ENCODE measurements at places on chromosomes 1 and 21. TPM values are rescaled to one million over a fixed set of nuclear protein-coding genes. Genes with fewer than 3 reads are reported as not detected.

The TRPM2 gene
- total RNA-seq = 40.9 TPM

The ELAVL4 gene
- total RNA-seq = not detected

The C4BPB gene
- total RNA-seq = 1.7 TPM

The C21orf58 gene
- total RNA-seq = 59.0 TPM

The FMN2 gene
- total RNA-seq = not detected

The OR2M3 gene
- total RNA-seq = not detected

The SCNM1 gene
- total RNA-seq = 53.0 TPM

The CLCN6 gene
- total RNA-seq = 20.9 TPM

- DNase-seq = no peak
These were observed 414.3 kb downstream of the AMY1C start for GRCh38 chr1:104163912-104164476.

- no peak for DNase-seq
These were observed 58.8 kb upstream of the KCTD3 start for GRCh38 chr1:215508311-215508710.

DNA sequence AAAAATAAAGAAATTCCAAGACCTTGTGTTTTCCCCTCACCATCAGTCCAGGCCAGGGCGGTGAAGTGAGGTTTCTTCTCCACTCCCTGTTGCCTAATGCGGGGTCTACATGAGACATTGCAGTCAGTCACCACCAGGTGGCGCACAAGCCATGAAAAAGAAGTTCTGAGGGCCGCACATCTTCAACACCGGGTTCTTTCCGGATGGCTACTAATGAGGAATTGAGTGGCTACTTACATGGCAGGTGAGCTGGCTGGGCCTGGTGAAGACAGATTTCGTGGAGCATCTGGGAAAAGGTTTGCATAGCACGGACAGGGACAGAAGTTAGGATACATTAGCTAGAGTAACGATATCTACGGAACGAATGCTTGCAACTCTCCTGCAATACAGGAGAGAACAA is 15.8 kb upstream of the S100A11 start:
- peak; percentile 91 for DNase-seq

DNA sequence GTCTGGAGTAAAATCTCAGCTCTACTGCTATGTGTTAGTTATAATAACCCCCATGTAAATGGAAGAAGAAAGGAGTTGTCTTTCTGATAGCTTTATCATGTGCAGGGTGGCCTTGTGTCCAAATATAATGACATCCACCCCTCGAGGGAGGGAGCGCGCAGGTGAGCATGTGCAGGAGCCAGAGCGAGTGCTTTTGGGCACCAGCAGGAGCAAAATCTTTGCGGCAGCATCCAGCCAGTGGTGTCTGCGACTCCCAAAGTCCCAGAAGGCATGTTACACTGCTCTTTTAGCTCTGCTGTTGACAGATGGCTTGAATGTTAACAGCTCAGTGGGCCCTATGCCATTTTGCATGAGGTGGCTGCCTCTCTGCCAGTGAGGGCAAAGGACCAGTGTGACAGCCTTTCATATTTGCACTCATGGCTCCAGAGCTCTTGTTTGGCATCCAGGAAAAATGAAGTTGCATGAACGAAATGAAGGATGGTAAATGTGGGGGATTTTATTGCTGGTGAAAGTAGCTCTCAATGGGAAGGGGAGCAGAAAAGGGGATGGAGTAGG is 146.7 kb downstream of the HMCN1 start:
- no peak for DNase-seq

DNA sequence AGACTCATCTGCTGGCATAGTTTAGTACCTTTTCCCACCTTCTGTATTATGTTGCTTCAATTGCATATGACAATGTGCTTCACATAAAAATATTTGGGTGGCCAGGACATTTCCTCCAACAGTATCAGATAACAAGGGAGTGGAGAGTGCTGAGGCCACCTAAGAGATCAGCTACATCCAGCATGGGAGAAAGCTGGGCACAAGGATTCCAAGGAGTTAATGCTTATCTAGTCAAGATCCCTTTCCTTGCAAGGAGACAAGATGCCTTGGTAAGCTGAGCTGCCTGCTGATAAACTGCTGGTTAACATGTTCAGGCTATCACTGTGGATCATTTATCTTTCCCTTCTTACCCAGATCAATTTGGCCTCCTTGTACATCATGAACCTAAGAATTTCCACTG is 5.4 kb downstream of the TACSTD2 start:
- DNase-seq = no peak

DNA sequence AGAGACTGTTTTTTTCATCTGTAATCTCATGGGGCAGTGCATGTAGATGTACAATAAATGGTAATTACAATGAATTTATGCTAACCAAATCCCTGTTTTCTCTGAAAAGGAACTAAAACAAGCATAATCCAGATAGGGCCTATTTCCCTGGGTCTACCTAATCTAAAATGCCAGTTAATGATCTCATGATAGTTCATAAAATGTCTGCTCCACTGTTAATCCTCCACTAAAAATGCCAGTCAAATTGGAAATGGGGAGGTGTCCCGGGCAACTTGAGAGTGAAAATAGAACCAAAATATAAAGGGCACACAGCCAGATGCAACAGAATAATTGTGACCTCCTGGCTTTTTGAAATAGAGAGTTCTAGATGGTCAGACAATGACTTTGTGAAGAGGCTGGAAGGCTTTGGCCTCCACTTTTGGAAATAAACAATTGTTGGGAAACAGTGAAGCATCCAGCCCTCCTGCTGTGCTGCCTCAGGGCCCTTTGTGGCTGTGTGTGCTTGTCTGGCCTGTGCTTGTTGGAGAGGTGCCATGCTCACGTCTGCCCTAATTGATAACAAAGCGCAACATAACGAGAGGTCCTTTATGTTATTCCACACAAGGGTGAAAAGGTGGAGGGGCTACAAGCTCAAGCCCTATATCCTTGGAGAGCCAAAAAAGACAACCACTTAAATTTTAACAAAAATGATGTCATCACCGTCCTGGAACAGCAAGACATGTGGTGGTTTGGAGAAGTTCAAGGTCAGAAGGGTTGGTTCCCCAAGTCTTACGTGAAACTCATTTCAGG is 97.7 kb downstream of the ATP5PO start:
- no peak for DNase-seq

GRCh38 chr1:70318191-70318590 is 36.3 kb downstream of the ANKRD13C start:
- DNase-seq = no peak

- DNase-seq = no peak
These were observed 28.4 kb upstream of the SARS1 start for GRCh38 chr1:109185357-109185756.

DNA sequence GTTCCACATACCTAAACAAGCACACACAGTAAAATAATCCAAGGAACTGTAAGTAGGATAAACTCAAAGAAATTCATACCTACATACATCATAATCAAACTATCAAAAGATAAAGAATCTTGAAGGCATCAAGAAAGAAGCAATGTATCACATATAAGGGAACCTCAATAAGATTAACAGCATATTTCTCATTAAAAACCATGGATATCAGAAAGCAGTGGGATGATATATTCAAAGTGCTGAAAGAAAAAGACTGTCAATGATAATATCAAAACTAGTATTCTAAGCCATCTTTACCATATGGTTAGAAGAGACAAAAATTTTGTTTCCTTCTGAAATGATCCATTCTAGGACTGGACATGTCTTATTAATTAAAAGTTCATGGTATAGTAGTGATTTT is 37.1 kb upstream of the ADAM30 start:
- DNase-seq = no peak

DNA sequence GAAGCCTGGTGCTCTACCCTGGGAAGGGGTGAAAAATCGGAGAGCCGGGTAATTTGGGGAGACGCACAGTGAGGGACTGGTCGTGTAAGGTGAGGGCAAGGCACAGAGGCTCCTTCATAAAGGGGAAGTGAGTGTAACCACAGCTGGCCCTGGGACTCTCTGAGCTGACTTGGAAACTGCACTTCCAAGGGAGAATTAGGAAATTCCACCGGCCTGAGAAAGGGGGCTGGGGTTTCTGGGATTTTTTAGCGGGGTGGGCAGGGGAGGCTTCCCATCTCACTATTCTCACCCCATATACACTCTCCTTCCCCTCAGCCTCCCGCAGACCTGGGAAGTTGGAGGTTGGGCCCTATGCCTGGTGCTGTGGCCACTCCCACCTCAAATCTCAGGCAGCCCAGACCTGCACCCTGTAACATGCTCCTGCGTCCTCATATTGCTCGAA is 88.3 kb upstream of the IPO9 start:
- DNase-seq = no peak

GRCh38 chr1:158998037-158998780 is 11.5 kb upstream of the IFI16 start:
- no peak for DNase-seq

GRCh38 chr1:199684686-199685273 is 342.7 kb upstream of the NR5A2 start:
- peak; percentile 31 for DNase-seq

DNA sequence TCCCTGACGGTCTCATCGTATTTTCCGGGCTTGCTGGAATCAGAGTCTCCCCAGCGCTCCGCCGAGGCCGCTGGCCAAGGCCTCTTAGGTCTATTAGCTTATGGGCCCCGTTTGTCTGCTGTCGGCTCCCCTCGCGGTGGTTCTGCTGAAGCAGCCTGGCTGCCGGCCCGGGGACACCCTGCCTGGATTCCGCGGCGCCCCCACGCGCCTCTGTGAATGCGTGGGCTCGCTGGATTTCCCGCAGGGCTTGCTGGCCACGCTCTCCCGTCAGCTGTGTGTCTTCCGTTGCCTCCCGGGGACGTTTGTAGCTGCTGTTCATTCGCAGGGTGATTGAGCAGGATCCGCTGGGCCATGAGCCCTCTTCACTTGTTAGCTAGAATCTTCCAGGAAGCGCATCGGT is 8.4 kb downstream of the LRRC3 start:
- DNase-seq = no peak

GRCh38 chr1:195794225-195794624 is 814.0 kb downstream of the KCNT2 start:
- DNase-seq = no peak

- no peak for DNase-seq
These were observed 183.7 kb downstream of the CLIC6 start for GRCh38 chr21:34852448-34852847.

DNA sequence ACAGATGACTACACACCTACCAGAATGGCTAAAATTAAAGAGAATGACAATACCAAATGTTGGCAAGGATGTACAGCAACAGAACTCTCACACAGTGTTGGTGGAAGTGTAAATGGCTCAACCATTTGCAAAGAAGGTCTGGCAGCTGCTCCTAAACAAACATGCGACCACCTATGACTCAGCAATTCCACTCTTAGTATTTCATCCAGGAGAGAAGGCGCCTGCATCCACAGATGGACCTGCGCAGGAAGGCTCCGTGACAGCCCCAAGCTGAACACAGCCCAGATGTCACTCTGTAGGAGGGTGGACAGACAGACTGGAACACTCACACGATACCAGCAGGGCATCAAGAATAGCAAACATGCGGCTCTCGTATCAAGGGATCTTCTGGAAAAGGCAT is 6.7 kb downstream of the PTTG1IP start:
- no peak for DNase-seq

GRCh38 chr1:36248250-36248894 is 24.1 kb downstream of the THRAP3 start:
- no peak for DNase-seq

GRCh38 chr1:33460947-33461629 is 11.4 kb upstream of the ZSCAN20 start:
- no peak for DNase-seq

GRCh38 chr1:20078171-20078651 is 8.2 kb downstream of the PLA2G5 start:
- DNase-seq = no peak

DNA sequence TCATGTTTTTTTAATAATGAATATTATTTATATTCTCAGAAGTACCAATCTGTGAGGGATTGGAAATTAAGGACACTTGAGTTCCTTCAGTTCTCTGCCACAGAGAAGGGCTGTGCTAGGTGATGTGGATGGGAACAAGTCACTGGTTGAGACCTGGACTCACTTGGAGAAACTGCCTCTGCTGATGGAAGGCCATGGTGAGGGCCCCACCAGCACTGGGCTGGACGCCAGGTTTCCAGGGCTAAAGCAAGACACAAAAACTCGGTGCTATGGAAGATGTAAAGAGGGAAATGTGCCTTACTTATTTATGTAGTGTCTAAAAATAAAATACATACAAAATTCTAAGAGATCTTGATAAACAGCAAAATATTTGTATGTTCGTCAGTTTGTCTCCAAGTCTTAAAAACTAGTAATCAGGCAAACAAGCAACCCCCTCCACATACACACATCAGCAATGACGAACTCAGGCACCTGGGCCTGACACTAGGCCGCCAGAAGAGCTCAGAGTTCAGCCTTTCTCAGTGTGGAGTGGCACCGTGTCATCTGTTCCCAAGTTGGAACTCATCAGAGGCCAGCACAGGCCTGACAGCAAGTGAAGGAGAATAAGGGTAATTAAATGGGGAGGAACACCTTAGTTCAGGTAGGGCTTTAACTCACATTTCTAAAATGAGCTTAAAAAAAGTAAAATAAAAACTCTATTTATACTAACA is 19.6 kb downstream of the SIPA1L2 start:
- no peak for DNase-seq

DNA sequence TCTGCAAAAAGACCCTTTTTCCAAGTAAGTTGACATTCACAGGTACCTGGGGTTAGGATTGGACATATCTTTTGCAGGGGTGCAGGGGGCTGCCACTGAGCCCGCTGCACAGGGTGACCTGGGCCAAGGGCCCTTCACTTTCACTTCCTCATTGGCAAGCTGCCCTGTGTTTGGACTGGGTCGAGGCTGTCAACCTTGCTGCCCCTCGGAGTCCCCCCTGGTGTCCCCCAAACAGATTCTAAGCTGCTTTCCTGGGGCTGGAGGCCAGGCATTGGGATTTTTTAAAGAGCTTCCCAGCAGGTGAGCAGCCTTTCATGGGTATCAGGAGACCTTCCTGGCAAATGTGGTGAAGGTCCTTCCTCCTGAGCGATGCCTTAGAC is 7.9 kb upstream of the UMODL1 start:
- DNase-seq = peak; percentile 43

GRCh38 chr1:63414691-63415365 is 47.4 kb downstream of the ALG6 start:
- DNase-seq = no peak

DNA sequence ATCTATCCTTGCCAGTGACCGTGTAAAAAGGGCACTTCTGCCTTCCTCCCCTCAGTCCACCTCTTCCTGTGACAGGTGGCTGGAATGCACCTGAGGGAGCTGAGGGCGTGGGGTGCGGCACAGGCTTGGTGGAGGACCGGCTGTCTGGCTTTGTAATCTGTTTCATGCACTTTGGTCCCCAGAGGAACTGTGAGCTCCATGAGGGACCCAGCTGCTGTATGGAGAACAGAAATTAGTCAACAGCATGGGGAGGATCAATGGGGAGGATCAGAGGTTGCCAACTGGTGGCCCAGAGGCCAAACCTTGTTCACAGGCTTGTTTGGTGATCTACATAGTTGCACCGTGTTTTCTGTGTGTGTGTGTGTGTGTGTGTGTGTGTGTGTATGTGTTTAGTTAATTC is 19.0 kb upstream of the LUZP1 start:
- DNase-seq = no peak

All from activated CD8-positive, alpha-beta T cell treated with anti-CD3 and anti-CD28 coated beads, Interleukin-2, amount 10 ng/mL, durations not matched to agents 7 days and 5 days (primary cell).